Activated CD4-positive, alpha-beta T cell treated with anti-CD3 and anti-CD28 coated beads, Interleukin-2, amount 50 U/mL, for 24 hours (primary cell): ENCODE measurements at places on chromosomes 7 and 10.
A peak's percentile ranks its signal among the peaks of the same experiment; 100 is the strongest.

- DNase-seq, result no peak
Observed at GRCh38 chr7:74006451-74007241, 21.3 kb upstream of the ELN start.

GRCh38 chr7:79531116-79531515 lies 77.6 kb upstream of the MAGI2 start:
- DNase-seq, result no peak

GRCh38 chr7:36475381-36475780 lies 85.7 kb downstream of the ANLN start:
- DNase-seq, result no peak

DNA sequence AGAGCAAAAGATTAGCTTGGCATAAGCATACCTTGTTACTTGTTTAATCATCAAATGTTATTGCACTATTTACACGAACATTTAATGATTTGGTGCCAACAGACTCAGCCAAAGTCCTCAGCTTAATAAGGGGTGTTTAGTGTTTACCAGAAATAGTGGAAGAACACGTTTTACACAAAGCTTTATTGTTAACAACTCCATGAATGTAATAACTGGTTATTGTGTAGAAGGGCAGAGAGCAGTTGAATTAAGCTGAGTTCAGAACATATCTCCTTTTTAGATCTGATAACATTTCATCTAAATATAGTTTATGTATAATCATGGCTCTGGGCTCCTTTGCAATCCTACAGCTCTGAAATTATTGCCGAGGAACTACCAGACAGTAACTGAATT lies 99.1 kb downstream of the CABCOCO1 start:
- no peak for DNase-seq

DNA sequence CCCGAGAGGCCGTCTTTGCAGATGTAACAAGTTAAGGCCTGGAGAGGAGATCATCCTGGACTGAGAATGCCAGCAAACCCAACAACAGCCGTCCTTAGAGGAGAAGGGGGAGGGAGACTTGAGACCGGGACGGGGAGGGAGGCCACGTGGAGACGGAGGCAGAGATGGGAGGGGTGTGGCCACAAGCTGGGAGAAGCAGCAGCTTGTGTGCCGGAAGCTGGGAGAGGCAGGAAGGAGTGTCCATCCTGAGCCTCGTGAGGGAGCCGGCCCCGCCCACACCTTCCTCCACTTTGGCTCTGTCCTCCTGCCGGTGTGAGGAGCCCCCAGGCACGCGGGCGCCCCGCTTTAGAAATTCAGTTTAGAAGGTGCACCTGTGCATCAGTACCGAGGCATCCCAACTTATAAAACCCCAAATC lies 95.7 kb downstream of the DNAJB6 start:
- DNase-seq, result no peak

DNA sequence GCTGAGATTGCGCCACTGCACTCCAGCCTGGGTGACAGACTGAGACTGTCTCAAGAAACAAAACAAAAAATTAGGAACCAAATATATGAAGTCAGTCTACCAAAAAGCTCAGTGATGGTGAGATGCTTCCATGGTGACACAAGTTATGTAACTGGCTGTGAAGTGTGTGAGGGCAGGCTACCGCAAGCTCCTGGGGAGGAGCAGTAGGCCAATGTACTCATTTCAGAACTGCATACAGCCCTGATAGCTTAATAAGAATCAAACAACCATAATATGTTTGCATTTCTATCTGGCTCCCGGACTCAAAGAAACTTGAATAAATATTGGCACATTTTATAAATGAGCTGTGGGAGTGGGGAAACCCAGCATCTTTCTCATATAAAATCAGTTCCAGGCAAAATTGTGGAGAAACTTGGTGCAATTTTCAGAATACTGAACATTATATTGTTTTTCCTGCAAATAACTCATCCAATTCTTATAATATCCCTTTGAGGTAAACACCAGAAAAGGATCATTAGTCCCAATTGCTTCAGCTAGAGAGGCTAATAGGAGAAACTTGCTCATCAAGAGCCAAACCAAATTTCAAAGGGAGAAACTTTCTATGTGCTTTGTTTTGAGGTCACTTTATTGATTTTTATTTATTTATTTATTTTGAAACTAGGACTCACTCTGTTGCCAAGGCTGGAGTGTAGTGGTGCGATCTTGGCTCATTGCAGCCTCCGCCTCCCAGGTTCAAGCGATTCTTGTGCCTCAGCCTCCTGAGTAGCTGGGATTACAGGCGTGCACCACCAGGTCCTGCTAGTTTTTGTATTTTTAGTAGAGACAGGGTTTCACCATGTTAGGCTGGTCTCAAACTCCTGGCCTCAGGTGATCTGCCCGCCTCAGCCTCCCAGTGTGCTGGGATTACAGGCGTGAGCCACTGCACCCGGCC lies 127.0 kb downstream of the SORCS1 start:
- DNase-seq, result no peak

DNA sequence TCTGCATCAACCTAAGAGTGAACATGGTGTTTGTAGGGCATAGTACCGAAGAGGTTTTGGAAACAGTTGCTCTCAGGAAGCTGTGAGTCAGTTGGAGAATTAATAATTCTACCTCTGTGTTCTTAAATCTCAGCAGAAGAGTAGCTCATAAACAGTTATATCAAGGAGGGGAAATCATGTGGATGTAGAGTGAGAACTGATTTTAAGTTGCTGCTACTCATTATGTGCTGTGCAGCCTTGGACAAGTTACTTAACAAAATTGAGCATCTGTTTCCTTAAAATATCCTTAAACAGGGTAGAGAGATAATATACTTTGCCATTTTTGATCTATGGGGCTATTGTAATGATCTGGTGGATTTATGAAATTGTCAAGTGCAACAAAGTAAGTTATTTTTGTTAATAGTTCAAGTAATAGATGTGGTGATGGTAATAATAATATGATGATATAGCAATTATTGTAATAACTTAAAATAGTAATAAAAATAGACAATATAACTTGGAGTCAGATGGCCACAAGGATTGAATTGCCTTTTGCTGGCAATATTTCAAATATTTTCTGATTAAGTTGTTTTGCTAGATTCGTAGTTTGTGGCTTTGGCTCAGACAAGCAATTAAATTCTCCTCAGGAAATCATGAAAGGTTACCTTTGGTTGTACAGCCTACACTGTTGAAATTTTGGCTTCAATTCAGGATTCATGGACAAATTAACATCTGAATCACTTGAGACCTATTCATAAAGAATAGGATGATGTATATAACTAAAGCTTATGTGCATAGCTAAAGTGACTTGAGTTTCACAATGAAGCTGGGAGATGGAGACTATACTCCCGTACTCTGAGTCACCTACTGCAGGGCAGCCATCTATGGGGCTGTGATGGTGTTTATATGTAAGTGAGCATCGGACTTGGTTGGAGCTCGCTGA lies 228.5 kb downstream of the CDK14 start:
- no peak for DNase-seq

- DNase-seq, result no peak
Observed at GRCh38 chr7:151351027-151351426, 9.4 kb downstream of the NUB1 start.

- DNase-seq, result no peak
Observed at GRCh38 chr10:110052916-110053315, 45.1 kb downstream of the ADD3 start.

DNA sequence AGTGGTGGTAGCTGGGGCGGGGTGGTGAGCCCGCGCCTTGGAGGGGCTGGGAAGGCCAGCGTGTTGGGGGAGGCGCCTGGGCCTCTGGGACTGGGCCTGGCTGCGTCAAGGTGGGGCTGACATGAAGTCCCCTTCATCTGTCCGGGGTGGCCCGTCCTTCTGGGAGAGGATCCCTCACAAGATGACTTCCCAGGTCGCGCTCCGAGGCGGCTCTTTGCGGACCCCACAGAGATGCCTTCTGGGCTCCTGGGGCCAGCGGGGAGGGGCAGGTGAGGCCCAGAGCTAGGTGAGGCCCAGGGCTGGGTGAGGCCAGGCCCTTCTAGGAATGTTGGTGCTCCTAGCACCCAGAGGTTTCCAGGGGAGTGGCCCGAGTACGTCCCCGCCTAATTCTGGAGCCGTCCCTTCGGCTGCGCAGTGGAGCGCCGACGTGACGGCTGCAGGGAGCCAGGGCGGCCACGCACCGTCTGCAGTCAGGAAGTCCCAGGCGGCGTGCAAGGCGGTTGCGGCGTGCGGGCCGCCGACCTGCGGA lies 58.2 kb upstream of the NUPR2 start:
- no peak for DNase-seq

GRCh38 chr10:129194181-129194870 lies 272.7 kb upstream of the MGMT start:
- no peak for DNase-seq

- DNase-seq, result no peak
Observed at GRCh38 chr10:28331841-28332240, 29.0 kb upstream of the MPP7 start.

GRCh38 chr7:70380421-70381015 lies 751.4 kb upstream of the GALNT17 start:
- no peak for DNase-seq

DNA sequence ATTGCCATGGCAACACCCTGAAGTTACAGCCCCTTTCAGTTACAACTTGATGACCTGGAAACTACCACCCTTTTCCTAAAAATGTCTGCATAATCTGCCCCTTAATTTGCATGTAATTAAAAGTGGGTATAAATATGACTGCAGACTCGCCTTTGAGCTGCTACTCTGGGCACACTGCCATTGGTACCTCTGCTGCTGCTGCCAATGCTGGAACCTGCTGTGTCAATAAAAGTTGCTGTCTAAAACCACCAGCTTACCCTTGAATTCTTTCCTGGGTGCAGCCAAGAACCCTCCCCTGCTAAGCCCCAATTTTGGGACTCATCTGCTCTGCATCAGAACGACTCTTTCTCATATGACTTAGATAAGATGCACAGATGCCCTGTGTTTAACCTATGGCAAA lies 10.2 kb upstream of the FRA10AC1 start:
- DNase-seq, result no peak

- DNase-seq, result no peak
Observed at GRCh38 chr7:140225562-140226249, 48.9 kb upstream of the KDM7A start.

GRCh38 chr10:44384601-44385025 lies 284 bp downstream of the CXCL12 start:
- DNase-seq, result no peak

DNA sequence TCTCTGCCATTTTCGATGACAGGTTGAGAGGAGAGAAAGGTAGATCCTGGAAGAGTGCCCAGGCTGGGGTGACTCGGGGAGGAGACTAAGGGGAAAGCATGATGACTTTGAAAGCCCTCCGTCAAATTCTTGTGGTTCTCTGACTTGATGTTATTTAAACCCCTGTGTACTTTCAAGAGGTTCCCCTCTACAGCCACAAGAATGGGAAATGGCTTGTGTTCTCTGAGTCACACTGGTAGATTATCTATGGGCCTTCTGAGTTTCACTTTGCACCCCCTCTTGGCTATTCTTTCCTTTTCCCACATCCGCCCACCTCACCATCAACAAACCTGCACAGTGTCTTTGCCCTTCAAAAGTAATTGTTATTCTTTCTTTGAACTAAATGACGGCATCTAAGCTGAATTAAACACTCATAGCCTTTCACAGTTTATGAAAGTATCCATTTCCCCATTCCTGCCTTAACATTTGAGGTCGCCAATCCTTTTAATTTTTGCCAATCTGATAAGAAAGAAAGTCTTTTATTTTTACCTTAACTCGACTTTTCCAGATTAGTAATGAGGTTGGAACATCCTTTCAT lies 24.1 kb downstream of the PRF1 start:
- peak; percentile 68 for DNase-seq

DNA sequence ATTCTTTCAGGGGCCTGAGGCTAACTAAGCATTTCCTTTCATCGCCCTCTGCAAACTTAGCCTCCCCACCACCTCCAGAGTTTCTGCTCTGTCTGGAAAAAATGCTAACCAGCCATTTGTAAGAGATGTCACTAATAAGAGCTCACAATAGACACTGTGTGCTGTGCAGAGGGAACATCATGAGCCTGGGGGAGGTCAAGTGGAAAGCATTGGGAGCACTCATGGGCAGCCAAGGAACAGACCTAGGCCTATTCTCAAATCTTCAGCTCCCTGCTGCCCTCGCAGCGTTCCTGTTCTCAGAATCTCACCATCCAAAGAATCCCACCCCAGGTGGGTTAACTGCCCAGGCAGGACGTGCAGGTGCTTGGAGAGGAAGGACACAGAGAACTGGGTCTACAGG lies 27.1 kb upstream of the GPAM start:
- DNase-seq, result no peak

DNA sequence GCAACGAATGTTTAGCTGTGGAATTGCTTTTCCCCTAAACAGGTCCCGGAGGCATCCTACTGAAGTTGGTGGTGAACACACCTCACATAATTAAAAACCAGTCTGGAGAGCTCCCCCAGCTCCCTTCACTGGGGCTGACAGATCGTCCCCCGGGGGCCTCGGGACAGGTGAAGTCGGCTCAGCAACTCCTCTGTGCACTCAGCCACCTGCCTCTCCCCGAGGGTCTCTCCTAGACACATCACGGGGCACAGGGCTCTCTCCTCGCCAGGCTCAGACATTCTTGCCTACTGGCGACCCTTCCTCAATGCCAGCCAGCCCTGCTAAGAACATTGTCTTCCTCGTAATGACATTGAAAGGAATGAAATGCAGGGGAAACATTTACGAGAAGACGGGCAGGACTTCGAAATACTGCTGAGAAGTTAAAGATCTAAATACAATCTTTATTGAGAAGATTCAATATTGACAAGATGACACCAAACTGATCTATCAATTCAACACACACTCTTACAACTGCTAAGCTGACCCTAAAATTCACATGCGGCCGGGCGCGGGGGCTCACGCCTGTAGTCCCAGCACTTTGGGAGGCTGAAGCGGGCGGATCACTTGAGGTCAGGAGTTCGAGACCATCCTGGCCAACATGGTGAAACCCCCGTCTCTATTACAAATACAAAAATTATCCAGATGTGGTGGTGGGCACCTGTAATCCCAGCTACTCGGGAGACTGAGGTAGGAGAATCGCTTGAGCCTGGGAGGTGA lies 88.1 kb upstream of the DNAAF5 start:
- no peak for DNase-seq

DNA sequence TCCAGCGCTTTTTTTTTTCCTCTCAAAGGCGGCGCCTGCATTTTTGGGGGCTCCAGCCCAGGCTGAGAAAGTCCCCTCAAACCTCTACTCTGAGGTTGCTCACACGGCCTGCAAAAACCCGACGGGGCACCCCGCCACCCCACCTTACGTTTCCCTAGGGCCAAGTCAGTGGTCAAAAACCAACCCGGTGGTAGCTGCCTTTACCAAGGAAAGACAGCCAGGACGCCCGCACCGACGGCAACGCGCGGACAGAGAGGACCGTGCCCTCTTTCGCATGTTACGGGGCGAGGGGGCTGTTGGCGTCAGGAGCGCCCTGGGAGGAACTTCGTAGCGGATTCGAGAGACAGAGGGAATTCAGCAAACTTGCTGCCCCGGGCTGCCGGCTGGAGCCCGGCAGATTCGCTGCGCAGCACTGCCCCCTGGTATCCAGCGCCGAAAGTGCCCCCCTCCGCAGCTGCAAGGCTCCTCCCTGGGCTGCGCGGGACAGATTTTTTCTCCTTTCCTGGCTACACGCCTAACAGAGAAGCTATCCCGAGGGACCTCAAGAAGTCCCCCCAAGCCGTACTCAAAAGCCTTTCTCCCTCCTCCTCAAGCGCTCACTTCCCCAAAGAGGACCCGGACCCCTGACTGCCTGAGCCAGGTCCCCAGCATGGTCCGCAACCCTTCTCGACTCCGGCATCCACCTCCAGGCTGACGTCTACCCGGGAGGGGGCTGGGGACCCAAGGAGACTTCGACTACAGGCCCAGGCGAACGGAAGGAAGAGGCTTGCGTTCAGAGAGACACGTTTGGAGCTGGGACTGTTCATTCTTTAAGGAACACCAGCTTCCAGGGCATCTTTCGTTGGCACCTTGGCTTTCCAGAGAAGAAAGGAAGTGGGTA lies 27.7 kb upstream of the VAX1 start:
- DNase-seq, result no peak
